Fibroblast of skin of left quadriceps (primary cell): ENCODE measurements at places on chromosomes 11 and 22.
A peak's percentile ranks its signal among the peaks of the same experiment; 100 is the strongest.

DNA sequence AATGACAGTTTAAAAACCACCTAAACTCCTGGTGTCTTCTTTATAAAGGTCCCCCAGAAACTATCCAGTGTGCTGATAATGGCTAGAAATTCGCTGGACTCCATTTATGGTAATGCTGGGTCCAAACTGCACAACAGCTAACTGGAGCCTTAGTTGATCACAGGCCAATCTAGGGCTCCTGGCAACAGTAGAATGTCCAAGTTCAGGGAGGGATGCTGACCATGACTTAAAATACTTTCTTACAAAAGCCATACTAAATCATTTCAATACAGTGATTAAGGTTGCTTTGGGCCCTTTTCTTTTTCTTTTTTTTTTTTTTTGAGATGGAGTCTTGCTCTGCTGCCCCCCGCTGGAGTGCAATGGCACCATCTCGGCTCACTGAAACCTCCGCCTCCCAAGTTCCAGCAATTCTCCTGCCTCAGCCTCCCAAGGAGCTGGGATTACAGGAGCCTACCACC lies 14.5 kb upstream of the GAB2 start:
- no peak for DNase-seq

DNA sequence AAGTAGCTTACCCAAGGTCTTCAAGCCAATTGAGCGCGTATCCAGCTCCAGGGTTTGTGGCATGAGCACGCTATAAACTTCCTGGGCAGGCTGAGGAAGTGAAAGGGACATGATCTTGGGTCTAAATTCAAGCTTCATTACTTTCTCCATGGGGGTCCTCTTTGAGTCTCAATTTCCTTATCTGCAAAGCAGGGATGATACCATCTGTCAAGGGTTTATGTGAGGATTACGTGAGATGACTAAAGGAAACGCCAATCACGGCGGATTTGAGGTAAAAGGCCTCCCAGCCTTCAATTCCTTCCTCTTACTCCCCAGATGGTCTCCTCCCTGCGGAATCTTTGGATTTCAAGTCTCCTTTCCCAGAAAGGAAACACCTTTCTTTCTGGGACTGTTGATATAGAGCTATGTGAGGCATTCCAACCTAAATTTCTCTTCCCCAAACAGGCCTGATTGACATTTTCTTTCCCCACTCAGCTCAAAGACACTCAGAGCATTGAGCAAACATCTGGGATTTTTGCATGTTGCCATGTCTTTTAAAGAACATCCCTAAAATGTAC lies 474.4 kb downstream of the INSC start:
- DNase-seq = no peak

GRCh38 chr11:130727157-130728119 lies 188.8 kb downstream of the SNX19 start:
- DNase-seq = no peak

GRCh38 chr22:50574383-50574755 lies 3.9 kb downstream of the CPT1B start:
- DNase-seq = no peak

GRCh38 chr22:48490500-48491411 lies 1336.9 kb downstream of the BRD1 start:
- DNase-seq = no peak

DNA sequence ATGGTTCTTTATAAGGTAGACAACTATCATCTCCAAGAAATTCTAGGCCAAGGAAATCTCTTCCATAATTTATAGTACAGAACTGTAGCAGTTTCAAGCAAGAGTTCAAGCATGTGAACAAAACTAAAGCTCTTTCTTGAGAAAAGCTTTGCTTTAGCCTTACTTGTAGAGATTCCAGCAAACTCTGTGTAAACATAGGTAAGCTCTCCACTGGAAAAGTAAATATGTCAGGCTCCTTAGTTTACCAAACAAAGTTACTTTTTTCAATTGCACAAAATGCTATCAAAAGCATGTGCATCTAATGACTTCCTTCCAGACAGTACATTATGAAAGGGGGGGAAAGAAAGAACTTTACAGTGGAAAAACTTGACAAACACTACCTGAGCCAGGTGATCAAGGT lies 125.0 kb downstream of the SIK3 start:
- DNase-seq = no peak

DNA sequence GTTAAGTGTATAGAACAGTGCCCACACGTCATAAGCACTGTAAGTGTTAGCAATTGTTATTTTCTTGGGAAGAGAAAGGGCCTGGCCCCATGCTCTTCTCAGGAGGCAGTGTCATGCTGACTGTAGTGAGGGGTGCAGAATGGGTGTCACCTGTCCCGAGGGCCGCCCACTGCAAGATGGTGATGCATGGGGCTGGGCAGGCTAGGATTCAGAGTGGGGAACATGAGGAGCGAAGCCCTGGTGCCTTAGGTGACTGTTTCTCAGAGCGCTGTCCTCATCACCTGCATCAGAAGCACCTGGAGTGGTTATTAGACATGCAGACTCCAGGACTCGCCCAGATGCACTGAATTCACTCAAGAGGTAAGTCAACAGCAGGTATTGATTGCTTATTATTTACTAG lies 101.0 kb upstream of the PARVA start:
- DNase-seq = no peak

GRCh38 chr11:33723238-33723881 lies 12.9 kb downstream of the CD59 start:
- DNase-seq = peak; percentile 74

GRCh38 chr11:57370251-57370650 lies 10.7 kb downstream of the PRG3 start:
- DNase-seq = no peak

- no peak for DNase-seq
These were observed 1469.7 kb downstream of the BRD1 start for GRCh38 chr22:48357961-48358360.

DNA sequence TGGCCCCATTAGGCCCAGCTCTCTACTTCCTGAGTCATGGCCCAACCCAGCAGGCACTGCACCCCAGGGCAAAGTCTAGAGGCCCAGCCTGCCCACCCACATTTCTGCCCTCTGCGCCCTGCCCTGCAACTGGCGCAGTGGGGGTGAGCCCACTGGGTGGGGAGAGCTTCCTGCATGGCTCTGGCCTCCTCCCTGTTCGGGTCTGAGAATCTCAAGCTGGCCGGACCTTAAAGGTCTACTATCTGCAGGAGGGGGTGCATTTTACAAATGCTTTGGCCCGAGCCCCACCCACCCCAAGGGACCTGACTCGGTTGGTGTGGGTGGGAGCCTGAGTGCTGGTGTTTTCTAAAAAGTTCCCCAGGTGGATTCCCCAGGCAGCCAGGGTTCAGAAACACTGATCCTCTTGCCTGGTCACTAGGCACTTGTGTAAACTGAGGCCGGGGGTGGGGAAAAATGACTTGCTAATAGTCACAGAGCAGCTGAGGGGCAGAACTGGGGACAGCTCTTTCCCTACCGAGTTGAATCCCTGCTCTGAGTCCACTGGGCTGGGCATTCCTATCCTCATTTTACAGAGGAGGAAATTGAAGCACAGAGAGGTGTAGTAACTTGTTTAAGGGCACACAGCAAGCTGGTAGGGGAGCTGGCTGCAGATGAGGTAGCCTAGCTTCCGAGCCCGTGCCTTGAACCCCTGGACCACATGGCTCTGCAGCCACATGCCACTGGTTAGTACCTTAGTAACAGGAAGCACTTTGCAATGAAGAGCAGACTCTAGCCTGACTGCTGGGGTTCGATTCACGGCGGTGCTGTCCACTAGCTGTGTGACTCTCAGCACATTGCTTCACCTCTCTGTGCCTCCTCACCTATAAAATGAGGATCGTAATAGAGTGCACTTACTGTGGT lies 36.3 kb downstream of the CD82 start:
- no peak for DNase-seq

DNA sequence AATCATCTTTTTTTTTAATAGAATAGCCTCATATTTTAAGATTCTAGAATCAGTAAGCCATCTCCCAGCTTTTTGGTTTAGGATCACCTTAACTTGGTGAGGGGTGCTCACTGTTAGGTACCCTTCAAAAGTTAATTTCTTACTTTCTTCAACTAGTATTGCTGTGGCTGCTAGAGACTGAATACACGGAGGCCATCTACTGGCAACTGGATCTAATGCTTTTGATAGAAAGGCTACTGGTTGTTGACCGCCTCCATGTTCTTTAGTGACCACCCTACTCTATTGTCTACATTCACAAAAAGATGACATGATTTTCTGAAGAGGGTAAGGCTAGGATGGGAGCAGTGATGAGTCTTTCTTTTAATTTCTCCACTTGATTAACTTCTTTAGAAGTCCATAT lies 16.7 kb upstream of the ALDH3B2 start:
- DNase-seq = no peak

- DNase-seq = no peak
These were observed 2.3 kb downstream of the B3GAT1 start for GRCh38 chr11:134409552-134410429.

DNA sequence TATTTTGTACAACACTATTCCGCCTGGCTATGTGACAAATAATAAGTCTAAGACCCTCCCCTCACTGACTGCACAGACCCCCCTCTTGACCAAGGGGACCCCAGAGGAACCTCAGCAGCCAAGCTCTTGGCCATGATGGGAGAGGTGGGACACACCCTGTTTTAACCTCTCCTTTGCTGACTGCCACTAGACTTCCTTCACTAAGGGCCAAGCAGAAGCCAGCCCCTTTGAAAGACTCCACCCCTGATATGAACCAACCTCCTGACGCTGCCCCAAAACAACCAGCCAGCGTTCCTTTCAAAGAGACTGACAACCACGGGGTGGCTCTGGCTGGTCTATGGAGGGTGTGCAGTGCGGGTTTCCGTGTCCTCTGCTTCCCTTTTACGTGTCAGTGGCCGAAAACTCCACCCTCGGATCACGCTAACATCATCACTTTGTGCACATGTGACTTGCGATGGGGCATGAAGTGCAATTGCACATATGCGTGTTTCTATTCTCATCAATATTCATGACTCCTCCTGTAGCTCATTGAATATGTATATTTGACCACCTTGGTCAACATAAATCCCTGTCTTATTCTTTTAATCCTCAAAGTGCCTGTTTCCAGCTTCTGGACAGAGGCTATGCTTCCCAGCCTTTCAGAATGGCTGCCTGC lies 643.9 kb downstream of the TBC1D22A start:
- no peak for DNase-seq

DNA sequence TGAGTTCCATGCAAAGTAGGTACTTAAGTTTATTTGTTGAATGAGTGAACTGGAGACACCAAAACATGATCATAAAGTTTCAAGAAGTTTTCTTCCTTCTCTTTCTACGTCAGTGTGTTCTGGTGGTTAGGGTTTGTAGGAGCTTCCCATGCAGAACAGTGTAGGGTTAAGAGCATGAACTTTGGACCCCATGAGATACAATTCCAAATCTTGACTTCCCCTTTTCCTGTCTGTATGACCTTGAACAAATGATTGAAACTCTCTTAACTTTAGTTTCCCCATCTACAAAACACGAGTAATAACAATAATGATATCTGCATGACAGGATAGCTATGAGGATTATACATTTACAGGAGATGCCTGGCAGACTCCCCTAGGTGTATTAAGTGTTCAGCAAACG lies 41.0 kb upstream of the TENM4 start:
- DNase-seq = no peak
